ENCODE measurements at places on chromosomes 7 and 10.
A peak's percentile ranks its signal among the peaks of the same experiment; 100 is the strongest.

- DNase-seq = no peak
Observed at GRCh38 chr10:34141032-34141680, 673.9 kb downstream of the PARD3 start.

DNA sequence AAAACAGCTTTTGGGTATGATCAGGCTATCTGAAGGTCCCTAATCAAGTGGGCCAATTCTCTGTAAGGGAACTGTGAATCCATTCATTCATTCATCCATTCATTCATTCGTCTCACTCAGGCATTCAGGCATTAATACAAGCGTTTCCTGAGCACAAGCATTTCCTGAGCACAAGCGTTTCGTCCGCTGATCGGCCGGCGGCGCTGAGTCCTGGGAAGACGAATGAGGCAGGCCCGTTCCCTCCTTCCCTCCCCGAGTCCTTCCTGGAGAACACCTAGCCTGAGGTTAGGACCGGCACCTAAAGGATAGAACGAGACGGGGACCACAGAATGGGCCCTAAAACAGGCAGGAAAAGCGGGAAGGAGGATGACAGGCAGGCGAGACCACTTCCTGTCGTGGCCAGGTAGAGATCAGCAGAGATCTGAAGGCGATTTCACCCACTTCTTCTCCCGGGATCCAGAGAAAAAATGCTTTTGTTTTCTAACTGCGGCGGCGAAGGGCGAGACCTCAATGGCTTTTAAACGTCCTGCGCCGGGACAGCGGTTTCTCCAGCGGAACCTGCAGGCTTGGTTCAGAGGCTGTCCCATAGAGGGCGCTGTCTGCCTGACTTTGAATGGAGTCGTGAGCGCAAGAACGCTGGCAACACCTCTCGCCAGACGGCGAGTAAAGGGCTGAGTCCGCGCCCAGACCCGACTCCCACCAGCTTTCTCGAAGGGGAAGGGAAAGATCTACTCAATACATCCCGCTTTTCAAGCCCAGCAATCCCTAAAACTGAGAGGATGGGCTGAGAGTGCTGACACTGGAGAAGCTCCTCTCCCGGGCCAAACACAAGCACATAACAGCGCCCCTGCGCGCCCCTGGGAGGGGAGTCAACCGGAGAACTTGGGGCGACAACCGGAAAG is 2.9 kb upstream of the HMX3 start:
- DNase-seq = peak; percentile 73

GRCh38 chr10:1745780-1746456 is 8.6 kb upstream of the ADARB2 start:
- DNase-seq = no peak

GRCh38 chr10:130958003-130958402 is 353.5 kb downstream of the TCERG1L start:
- no peak for DNase-seq

DNA sequence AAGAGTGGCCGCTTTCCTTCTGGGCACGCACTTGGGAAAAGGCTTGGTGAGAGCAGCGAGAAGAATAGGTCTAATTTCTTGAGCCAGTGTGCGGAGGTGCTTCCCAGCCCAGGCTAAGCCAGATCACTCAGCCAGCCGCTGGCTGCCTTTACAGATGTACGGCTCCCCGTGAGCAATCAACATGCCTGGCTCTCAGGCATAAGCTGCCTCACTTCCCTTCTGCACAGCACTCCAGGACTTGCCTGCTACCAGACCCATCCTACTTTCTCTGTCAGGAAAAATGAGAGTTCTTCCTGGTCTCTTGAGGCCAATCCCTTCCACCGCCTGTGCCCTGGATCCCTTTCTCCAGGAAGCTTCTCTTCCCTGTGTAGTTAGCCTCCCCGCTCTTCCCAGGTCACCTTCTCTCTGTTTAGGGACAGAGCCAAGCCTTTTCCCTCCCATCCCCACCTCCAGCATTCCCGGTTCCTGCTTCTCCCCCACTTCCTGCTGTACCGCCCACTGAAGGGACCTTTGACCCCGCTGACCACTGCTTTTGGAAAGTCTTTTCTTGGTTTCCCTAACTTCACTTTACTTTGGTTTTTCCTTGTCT is 1.1 kb upstream of the ACTR3C start:
- no peak for DNase-seq

GRCh38 chr7:101542527-101543241 is 86.4 kb downstream of the MYL10 start:
- DNase-seq = peak; percentile 38

DNA sequence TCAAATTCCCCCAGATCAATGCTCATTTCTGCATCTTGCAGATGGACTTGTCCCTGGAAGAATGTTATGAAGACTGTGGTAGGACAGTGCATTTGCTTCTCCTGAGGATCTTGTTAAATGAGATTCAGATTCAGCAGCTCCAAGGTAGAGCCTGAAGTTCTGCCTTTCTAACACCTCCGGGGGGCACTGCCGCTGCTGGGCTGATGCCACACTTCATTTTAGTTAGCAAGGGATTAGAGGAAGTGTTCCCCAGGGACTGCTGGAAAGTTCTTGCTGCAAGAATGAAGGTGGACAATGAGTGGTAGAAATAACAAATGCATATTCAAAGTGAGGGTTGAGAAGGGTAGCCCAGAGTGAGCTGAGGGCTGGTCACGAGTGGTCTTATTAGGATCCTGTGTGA is 434.3 kb upstream of the AKR1E2 start:
- no peak for DNase-seq

DNA sequence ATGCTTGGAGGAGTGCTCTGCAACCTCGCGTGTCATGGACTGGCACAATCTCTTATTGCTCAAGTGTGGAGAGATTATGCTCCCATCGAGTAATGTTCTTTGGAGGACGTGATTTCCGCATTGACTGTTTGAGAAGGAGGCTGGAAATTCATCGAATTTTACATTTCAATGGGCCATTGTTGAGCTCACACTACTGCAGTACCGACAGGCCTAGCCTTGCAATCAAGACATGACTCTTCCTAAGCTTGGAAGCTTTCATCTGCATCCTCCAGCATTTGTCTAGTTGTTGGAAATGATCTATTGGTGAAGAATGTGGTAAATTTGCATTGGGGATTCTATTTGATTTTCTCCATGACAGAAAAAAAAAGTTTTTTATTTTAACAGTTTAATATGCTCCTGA is 156.8 kb downstream of the FZD1 start:
- DNase-seq = no peak

- DNase-seq = no peak
Observed at GRCh38 chr10:100737355-100738054, 7.9 kb upstream of the PAX2 start.

DNA sequence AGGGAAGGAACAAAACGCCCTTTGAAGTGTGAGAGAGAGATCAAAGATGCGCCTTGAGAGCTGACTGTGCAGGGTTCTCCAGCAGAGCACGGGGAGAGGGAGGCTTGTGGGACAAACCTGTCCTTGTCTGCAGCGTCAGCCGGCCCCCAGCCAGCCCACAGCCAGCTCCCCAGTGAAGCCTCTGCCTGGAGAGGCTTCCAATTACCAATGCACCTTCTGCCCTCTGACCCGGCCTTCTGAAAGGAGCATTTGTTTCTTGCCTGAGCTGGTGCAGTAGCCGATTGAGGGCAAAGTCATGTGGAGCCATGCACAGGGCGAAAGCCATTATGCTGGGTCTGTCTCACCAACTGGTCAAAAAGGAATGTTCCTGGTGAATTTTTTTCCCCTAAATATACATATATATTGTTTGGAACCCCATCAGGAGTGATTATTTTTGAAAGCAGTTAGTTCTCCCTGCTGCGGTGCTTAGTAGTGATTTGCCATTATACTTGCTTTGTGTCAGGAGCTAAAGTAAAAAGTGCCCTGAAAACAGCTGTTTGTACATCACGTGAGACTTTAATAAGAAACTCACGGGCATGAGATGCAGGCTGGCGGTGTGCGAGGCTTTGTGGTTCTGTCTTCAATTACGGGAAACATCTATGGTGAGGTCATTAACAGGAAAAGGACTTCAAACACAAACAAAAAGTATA is 268.6 kb downstream of the KLF6 start:
- DNase-seq = no peak

DNA sequence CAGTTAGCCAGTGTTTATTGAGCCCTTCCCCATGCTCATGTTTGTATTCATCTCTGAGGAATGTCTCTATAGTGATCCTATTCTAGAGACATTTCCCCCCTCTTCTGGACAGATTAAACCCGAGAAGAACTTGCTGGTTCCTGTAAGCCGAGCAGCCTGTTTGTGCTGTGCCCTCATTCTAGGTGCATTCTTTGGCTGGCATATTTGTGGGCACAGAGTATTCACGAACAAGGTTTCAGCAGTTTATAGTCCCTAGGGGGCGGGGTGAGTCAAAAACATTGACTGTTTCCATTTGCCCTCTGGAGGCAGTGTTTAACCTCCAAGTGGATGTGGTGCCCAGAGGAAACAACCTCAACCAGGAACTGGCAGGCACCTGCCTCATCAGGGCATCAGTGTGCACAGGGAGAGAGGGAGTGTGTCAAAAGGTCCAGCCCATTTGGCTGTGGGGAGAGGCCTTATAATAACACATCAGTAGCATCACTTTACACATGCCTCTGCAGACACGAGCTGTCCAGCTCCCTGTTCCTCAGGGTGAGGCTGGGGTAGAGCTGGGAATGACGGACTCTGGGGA is 273.3 kb upstream of the LRGUK start:
- no peak for DNase-seq

GRCh38 chr7:81300753-81301152 is 381.9 kb upstream of the SEMA3C start:
- DNase-seq = no peak

DNA sequence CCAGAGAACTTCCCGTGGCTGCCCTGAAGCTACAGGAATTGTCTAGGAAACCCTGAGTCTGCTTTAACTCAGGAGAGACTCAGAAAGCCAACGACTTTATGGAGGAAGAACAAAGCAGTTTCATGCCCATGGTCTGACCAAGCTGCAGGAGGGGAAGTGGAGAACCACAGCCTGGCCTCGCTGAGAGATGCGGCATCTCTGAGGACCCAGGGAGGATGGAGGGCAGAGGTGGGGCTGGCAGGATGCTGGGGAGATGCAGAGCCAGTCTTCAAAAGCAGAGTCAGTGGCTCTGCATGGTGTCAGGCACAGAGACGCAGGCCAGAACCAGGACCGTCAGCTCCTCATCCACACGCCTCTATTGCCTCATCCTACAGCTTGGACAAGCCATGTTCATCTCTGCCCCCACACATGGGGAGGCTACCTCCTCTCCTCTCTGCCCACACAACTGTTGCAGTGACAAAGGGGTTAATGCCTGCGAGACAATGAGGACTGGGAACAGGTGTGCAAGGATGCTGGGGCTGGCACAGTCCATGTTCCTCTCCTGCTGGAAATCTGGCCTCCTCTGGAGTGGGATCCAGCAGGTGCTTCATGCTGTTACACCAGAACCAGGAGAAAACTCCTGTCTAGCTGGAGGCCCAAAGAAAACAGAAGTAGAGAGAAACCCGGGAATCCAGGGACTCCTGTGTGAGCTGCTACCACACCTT is 267.0 kb downstream of the PLXNA4 start:
- DNase-seq = no peak

GRCh38 chr10:52220947-52221346 is 93.1 kb upstream of the DKK1 start:
- DNase-seq = no peak

- DNase-seq = no peak
Observed at GRCh38 chr7:123024989-123025758, 29.7 kb upstream of the TAS2R16 start.

DNA sequence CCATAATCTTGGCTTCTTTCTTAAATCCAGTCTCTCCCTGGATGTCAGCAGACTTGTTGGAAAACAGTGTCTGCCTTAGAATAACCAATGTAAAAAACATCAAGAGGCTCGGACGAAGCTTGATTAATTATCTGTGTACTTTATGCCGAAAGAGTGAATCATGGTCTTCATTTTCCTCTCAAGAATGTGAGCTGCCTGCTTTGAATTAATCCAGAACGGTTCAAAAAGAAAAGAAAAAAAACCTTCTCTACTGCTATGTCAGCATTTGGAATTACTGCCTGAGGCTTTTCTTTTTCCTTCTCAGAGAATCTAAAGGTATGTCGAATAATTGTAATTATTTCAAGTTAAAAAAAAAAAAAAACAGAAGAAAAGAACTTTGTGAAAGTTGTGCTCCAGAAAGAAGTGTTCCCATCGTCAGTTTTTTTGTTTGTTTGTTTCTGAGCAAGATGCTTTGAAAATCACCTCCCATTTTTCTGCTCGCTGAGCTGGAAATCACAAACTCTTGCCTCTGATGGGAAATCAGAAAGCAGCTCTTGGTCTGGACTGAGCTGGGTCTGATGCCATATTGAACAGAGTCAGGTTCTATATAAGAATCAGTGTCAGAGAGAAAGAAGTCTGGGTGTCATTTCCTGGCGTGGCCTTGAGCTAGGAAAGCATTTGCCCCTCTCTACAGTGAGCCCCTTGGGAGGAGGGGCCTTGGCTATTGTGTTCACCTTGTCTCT is 20.2 kb downstream of the PLPP4 start:
- DNase-seq = no peak

GRCh38 chr7:158975526-158976467 is 119.4 kb downstream of the DYNC2I1 start:
- DNase-seq = no peak

DNA sequence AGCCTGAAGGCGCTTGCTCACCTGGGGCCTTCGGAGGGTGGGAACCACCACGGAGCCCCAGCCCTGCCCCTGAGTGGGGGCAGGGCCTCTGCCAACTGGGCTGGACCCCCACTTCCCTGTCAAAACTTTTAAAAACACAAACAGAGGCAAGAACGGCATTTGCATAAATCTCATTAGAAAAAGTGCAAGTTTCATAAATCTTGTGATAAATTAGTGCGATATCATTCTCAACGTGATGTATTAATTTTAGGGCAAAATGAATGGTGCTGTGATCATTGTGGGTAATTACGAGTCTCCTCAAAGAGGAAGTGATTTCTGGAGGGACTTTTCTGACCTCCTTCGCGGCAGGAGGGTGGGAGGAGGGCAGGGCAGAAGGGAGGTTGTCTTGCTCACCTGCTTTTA is 98.3 kb downstream of the CDH23 start:
- no peak for DNase-seq

GRCh38 chr7:26633557-26633956 is 230.8 kb downstream of the SKAP2 start:
- no peak for DNase-seq

DNA sequence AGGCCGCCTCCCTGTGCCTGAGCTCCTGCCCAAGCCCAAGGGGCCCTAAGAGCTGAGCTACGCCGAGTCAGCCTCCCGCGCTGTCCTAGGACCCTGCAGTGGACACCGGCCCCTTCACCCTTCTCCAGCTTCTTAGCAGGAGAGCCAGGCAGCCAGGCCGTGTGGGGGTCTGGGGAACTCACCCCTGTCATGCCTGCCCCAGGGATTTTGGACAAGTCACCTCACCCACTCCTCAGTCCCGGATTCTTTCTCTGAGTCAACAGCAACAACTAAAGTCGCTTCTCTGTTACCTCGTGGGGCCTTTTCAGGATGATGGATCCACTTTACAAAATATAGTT is 79.3 kb downstream of the MKI67 start:
- no peak for DNase-seq

GRCh38 chr7:77538281-77539212 is 1.5 kb downstream of the PTPN12 start:
- no peak for DNase-seq

- no peak for DNase-seq
Observed at GRCh38 chr10:95626500-95626899, 30.0 kb downstream of the ALDH18A1 start.

GRCh38 chr7:13948019-13948801 is 41.3 kb downstream of the ETV1 start:
- DNase-seq = no peak

GRCh38 chr10:102392306-102392705 is 3.2 kb upstream of the NFKB2 start:
- DNase-seq = no peak
